RPMI7951 (cell line): ENCODE measurements at places on chromosomes 7 and 10.

DNA sequence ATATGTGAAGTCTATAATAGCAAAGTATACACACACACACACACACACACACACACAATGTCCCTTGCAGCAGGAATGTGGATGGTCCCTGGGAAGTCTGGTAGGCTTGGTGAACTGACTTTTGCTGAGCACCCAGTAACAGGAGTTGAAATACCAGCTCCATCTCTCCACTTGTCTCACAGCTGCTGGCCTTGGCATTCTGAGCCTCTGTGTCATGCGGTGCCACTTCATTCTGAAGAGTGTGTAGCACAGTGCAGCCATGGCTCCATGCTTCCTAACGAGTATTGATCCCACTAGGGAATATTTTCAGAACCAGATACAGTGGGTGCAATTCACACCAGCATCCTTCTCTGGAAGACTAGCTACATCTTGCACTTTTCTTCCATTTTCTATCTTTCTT, 192.4 kb downstream of the ADARB2 start:
- no peak for DNase-seq

DNA sequence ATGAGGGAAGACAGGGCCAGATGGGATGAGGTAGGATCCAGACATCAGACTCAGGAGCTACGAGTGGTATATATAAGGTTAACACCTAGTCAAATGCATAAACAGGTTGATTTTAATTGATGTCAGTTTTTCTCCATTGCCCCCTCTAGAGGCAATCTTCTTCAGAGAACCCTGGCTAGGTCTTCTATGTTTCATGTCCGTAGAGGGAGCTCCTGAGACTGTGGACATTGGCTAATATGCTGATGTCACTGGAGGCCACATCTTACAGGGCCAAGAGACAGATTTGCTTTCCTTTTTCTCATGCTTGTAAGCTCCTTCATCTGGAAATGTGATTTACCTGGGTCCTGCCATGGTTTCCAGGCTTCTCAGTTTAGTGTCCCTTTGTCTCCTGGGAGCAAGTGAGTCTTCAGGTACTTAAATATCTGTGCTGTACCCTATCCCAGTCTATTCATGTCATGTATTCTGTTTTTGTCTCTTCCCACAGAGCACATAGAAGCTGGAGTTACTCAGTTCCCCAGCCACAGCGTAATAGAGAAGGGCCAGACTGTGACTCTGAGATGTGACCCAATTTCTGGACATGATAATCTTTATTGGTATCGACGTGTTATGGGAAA, 161.6 kb upstream of the PRSS1 start:
- peak; percentile 82 for DNase-seq

GRCh38 chr10:67884842-67885670, 600 bp downstream of the SIRT1 start:
- DNase-seq: peak; percentile 78

- no peak for DNase-seq
These were observed 8.2 kb upstream of the CLIP2 start for GRCh38 chr7:74280985-74281384.

- no peak for DNase-seq
These were observed 239.1 kb downstream of the ZMYND11 start for GRCh38 chr10:374354-374753.

DNA sequence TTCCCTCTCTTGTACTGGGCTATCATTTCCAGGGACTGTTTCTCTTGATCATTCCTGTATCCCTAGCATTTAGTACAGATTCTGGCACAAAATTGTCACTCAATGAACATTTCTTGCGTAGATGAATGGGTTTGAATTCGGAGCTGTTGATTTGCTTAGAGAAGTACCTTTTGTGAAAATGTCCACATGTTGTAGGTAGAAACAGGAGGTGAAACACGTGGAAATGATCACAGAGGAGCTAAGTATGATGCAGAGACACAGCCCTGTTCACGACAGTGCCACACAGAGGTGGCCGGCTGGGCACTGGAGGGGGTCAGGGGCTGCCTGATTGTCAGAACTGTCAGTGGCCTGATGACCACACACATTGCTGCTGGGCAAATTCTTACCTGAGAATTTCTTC, 196.1 kb upstream of the PRKCQ start:
- no peak for DNase-seq

DNA sequence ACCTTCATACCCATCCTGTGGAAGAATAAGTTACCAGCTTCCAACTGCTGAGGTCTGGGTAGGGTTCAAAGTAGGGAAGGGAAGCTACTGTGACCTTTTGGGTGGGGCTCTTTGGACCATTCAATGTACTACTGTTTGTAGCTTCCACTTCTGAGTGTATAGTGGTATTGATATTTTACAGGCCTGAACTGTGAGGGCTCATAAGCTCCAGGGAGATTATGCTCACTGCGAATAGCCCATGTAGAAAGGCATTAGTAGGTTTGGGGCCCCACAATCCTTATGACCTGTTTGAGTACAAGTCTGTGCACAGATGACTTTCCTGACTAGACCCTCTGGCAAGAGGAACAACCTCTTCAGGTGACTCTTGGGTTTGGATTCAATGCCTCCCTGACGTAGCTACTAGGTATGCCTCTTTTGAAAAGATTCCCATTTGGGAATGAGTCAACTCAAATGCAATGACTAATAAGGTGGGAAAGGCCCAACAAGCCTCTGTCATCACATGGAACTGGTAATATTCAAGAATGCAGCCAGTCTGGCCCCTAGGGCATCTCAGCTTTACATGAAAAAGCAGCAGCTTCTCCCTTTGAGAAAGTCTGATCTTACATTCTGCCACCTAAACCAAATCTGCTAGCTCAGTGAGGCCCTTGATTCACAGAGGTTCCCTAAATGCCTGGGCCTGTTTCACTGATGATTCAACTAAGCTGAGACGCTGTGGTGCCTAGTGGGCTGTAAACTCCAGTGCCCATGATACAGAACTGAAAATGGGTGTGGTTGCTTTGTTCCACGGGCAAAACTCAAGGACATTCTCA, 79.8 kb downstream of the ABI1 start:
- peak; percentile 98 for DNase-seq

DNA sequence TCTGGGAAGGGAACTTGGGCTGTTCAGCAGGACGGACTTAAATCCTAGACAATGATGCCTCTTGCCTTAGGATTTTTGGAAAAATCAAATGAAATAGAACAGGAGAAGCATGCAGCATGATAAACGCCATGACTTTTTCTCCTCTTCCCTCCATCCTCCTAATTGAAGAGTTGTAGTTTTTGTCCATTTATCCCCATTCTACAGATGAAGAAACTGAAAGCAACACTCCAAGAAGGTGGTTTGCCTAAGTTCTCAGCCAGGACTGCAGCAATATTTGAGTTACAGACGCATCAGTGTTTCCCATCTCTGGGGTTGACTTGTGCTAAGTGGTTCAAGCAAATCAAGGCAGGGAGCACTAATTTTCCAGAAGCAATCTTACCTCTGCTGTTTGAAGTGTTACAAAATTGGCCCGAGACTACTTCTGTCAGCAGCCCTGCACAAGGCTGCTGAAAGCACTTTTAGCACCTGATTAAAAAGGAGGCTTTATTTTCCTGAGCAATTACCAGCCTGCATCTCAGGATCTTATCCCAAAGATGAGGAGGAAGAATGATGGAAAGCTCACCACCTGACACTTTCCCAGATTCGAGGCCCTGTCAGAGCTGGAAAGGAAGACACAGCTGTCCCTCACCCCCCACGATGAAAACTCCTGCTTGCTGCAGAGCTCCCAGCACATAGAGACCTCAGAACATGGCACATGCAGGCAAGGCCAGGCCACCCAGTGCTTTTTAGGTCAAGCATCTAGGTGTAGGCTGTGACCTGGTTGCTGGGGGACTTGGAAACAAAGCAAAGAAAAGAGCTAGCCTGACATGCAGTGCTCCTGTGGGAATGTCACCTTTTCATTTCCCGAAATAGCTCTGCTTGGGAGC, 19.7 kb upstream of the C10orf71 start:
- no peak for DNase-seq

DNA sequence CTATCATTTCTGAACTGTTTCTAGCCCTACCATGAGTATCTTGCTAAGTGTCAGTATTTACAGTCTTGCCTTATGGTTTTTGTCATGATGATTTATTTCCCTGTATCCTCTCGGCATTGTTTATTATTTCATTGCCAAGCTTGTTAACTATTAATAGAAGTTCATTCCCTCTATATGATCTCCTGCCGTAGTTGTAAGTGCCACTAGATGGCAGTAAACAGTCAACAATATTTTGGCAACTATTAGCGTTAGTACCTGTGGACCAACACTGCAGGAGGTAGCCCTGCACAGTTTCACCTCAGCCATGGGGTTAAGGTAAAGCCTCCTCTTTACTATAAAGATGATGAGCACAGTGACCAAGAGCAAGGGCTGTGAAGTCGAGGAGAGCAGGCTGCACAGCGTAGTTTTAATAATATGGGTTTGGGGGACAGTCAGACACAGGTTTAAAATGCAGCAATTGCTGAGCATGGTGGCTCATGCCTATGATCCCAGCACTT, 26.1 kb upstream of the CCNJ start:
- peak; percentile 46 for DNase-seq

GRCh38 chr7:110568388-110568787, 522.5 kb upstream of the LRRN3 start:
- DNase-seq: no peak

DNA sequence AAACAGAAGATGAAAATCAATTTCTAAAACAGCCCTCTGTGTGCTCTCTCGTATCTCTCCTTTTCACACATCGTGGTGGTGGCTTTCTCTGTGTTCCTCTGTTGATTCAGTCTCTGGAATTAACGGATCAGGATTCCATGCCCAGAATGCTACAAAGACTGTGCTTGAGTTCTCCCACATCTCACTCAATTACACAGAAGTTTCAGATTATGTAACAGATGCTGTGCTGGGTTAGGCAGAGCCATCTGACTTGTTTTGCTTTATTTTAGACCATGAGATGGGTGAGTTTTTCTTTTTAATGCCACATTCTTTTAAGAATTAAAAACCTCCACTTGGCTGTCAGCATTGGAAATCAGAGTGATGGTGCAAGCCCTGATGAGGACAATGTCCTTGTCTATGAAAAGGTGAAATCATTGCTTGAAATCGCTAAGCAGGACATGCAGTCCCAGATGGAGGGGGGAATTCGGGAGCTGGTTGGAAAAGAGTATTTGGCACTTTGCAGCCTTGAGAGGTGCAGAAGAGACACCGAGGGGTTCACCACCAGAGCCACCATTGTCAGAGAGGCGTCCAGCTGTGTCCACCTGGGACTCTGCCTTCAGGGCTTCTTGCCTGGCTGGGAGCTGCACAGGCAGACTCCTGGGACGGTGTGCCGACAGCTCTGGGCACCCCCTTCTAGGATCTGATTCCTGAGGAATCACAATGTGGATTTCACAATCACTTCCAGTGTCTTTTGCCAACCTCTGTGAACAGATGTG, 80.4 kb downstream of the EGFR start:
- DNase-seq: peak; percentile 61

DNA sequence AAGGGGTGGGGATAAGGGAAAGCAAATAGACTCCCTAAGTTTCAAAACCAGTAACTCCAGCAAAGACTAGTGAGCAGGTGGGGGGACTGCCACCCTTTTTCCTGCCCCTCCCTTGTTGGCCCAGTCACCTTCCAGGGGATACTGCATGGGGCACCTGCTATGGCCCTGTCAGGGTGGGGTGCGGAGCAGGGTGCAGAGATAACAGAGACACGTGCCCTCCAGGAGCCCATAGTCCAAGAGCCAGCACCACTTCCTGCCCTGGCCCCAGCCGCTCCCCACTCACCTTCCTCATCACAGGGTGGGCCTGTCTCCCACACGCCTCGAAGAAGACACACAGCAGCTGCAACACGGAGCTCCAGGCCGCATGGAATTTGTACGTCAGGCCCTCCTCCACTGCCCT, 20.6 kb downstream of the RRP12 start:
- DNase-seq: no peak

GRCh38 chr10:88236121-88236743, 346.9 kb downstream of the RNLS start:
- no peak for DNase-seq

DNA sequence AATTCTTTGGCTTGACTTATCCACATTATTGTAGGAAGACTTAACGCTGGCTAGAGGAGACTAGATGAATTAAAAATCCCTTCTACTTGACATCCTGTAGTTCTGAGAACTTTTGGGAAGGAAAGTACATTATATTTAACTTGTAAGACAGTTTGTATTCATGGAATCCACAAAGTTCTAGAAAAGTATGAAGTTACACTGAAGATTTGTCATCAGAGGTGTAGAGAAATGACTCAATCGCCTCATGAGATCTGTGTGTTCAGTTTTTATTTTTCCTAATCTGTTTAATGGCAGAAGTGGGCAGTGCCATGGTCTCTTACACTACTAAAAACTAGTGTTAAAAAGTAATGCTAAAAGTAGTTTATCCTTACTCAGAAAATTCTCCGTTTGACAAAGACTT, 89.1 kb upstream of the SMIM30 start:
- DNase-seq: no peak

DNA sequence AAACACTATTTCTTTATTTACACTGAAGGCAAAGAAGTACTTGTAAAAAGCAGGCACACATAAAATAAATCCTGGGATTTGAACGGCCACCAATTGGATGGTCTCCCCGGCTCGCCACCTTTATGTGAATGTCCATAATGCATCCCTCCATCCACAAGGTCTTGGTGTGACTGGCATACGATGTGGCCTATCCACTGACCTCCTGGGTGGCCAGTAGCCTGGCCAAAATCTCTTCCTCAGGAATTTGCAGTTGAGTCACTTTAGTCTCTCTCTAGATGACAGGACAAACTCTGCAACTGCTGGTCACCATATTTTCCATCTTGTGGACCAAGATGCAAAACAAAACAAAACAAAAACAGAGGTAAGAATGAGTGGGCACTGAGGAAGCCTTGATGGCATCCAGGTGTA, 39.1 kb downstream of the CDK1 start:
- DNase-seq: peak; percentile 64

DNA sequence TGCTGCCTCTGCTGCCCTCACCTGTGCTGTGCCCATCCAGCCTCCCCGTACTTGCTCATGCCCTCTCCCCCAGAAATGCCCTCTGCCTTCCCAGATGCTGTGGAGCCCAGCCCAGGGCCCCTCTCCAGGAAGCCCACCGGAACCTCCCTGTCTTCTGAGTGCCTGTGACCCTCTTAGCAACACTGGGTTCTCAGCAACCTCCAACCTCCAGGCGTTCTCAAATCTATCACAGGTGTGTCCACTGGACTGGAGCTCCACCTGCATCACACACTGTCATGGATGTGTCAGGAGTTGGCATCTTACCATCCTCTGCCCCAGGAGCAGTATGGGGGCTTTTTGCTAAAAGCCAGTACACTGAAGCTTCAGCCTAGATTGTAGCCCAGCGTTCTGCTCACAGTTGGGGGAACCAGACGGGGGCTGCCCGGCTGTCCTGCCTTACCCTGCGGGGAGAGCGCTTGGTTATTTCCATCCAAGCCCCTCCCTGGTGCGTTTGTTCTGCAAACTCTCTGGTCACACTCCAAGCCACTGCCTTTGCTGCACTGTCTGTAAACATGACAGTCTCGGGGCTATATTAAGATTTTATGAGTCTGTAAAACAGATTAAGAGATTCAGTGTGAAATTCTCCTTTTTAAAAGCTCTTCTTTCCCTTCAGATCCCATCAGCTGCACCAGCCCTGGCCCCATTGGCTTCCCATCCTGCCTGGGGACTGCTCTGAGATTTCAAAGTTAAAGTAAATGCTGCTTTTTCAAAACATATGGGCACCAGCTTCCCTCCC, 71.3 kb upstream of the CPXM2 start:
- no peak for DNase-seq
